ENCODE measurements at places on chromosomes 2 and 18.

- no peak for DNase-seq
Observed at GRCh38 chr2:183024339-183025095, 13.7 kb downstream of the NCKAP1 start.

GRCh38 chr2:182647499-182647787, 68.6 kb upstream of the DNAJC10 start:
- no peak for DNase-seq

- no peak for DNase-seq
Observed at GRCh38 chr2:39118786-39119499, 1.9 kb downstream of the SOS1 start.

- DNase-seq = no peak
Observed at GRCh38 chr2:101140978-101141655, 10.1 kb downstream of the TBC1D8 start.

DNA sequence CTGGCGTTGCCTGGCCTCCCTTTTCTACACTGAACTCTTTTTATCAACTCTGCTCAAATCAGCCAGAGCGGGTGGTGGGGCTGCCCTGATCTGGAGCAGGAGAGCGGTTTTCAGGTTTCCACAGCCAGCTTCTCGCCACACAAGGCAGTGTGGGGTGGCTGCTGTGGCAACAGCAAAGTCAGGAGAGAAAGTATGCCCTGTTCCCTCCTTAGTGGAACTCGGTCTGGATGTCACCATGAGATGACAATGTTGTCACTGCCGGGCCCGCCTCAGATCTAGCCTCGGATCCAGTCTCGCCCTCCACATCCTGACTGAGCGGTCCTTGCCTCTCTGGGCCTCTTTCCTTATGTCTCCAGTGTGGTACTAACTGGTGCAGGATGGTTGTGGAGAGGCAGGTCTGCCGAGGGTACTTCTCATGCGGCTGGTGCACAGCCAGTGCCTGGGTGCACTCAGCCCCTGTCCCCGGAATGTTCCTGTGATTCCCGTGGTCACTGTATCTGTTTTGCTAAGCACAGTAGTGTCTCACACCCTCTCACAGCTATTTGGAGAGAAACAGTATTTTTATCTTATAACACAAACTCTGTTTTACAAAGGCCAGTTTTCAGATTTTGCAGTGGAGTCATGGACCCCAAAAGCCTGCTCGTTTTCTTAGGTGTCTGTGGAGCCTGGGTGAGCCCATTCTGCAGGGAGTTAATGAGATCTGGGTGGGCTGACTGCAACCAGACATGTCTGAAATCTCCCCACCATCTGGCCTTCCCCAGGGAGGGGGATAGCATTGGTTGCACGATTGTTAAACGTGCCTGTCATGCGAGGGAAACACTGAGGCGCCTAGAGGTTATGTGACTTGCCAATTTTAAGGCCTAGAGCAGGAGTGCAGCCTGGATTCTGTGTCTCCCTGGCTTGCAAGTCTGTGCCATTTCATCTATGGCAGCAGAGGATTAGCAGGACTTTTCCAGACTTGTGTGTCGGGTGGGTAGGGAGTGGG, 261.1 kb upstream of the AGAP1 start:
- DNase-seq = no peak

DNA sequence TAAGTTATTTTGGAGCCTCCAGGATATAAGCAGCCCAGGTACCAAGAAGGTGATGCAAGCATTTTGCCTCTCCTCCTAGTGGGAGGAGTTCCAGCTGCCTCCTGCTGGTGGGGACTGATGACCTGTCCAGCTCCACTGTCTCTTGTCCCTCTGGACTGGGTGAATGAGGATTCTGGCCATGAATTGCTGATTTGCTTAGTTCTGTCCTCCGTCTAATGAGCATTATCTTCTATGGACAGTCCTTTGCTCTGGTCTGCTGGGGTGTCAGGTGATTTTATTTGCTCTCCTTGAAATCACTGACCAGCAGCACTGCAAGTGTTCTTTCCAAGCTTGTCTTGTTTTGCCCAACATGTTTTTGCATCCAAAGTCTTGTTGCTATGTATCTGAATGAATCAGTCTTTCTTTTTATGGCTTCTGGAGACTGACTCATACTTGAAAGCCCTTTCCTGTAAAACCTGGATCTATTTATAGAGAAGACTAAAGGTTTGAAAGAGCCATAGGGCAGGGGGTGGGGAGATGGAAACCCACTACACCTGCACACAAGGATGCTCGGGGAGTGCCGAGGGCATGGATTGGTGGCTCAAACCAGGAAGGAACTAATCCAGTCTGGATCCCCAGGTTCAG, 40.5 kb upstream of the EFHD1 start:
- DNase-seq = no peak

DNA sequence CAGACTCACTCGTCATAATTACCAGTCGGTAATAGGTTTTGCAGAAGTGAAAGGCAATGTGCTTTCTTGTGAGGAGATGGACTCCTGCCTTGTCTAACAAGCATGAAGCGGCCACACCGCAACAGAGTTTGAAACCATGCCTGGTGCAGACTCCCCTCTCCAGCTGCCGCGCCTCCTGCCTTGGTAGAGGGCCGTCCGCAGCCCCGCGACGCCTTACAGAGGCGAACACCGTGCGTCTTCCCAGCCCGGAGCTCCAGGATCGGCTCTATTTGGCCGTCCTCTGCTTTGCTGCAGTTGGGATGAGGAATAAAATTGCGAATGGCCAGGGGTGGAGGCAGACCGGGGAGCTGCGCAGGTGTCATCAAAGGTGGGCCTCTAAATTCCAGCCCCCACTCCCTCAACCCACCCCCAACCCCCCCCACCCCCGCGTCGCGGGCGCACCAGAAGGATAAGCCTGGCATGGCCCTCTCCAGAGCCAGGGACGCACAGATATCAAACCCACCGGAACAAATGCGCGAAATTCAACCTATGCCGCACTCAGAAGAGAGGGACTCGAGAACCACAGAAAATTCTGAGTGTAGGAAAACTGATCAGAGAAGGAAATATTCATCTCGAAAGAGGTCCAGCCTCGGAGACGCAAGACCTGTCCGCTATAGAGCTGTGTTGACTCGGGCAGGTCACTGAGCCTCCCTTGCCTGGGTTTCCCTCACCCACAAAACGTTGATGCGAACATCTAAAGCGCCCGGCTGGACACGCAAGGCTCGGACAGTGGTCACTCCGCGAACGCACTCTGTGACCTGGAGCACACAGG, 1.1 kb downstream of the TRABD2A start:
- DNase-seq = no peak

GRCh38 chr2:26900831-26901321, 52.9 kb downstream of the DPYSL5 start:
- no peak for DNase-seq

GRCh38 chr2:240121675-240122074, 14.4 kb downstream of the COPS9 start:
- no peak for DNase-seq

DNA sequence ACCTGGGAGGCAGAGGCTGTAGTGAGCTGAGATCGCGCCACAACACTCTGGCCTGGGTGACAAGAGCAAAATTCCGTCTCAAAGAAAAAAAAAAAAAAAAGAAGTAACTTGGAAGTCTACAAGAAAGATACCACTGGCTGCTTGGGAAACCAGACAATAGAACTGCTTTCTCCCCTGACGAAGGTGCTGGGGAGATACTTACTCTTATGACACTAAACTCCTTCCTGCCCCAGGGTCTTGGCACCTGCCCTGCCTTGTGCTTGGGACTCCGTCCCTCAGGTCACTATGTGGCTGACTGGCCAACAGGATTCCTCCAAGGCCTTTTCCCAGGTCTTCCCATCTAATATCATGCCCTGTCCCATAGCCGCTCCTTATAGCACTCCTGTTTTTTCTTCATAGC, 30.7 kb downstream of the INPP5D start:
- no peak for DNase-seq

DNA sequence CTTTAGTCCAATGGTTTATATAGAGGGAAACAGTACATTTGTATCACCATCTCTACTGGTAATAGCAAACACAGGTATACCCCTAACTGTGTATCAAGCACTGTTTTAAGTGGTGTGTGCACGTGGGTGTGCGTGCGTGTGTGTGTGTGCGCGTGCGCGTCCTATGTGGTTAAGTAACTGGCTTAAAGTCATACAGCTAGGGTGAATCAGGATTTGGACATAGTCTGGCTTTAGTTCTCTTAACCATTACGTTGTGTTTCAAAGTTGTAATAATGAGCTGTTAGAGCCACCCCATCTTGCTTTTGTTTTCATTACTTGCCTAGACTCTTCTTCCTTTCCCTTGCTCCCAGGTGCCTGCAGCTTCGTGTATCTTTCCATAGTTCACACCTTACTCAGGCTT, 2.1 kb downstream of the HADHB start:
- no peak for DNase-seq

DNA sequence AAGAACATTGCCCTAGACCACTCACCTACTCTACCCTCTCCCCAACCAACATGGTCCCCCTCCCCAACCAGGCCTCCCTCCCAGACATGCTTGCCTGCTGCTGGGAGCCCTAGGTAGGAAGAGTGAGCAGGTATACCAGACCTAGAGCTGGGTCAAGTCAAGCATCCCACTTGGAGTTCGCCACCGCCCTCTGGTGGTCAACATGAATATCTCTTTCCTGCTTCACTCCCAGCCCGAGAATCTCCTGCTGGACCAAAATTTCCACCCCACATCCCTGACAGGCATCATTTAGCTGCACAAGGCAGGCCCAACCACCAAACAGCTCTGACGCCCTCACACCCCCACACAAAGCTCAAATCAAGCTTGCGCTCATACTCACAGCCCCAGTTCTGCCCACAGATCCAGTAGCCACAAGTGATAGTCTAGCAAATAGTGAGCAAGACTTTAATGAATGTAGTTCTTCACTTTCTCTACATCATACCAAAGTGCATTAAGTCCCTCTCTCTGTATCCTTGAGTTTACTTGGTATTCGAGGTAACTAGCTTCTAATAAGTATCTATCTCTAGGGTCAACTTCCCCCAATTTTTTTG, 116.0 kb downstream of the TNS1 start:
- DNase-seq = peak; percentile 42

DNA sequence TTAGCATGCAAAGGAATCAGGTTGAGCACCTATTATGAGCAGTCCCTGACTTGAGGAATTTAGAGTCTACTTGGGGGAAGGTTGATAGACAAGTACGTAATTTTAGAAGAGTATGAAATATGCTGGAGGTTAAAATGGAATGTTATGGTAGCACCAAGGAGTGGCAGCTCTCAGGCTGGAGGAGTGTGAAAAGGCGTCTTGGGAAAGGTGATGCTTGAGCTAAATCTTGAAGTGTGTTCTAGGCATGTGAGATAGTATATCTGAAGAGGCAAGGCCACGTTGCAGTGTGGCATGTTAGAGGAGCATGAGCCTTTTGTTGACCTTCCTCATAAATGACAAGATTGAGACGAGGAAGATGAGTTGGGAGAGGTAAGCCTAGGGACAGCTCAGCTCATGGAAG, 39.3 kb downstream of the ADAM23 start:
- no peak for DNase-seq

GRCh38 chr2:150812066-150812465, 324.6 kb upstream of the RND3 start:
- no peak for DNase-seq

- DNase-seq = no peak
Observed at GRCh38 chr2:173884025-173884802, 81.0 kb downstream of the SP3 start.

DNA sequence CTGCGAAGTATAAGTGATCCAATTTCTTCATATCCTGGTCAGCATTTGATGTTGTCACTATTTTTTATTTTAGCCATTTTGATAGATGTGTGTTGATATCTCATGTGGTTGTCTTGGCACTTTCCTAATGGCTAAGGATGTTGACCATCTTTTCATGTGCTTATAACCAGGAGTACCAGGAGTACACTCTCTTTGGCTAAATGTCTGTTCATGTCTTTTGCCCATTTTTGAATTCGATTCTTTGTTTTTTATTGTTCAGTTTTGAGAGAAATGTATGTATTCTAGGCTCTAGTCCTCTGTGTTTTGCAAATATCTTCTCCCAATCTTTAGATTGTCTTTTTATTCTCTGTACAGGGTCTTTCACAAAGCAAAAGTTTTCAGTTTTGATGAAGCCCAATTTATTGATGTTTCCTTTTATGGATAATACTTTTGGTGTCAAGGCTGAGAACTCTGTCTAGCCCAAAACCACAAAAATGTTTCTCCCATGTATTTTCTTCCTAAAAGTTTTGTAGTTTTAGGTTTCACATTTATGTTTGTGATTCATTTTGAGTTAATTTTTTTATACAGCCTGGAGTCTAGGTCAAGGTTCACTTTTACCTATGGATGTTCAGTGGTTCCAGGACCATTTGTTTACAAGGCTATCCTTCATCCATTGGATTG, 65.4 kb downstream of the SDC1 start:
- no peak for DNase-seq

- no peak for DNase-seq
Observed at GRCh38 chr2:72782520-72782919, 43.3 kb downstream of the EXOC6B start.

Measured in stimulated activated CD4-positive, alpha-beta T cell treated with anti-CD3 and anti-CD28 coated beads, TNF-alpha, amount 100 ng/mL, for 24 hours (primary cell).